ENCODE measurements at places on chromosomes 4 and X. TPM values are rescaled to one million over a fixed set of nuclear protein-coding genes. Genes with fewer than 3 reads are reported as not detected.

DNA sequence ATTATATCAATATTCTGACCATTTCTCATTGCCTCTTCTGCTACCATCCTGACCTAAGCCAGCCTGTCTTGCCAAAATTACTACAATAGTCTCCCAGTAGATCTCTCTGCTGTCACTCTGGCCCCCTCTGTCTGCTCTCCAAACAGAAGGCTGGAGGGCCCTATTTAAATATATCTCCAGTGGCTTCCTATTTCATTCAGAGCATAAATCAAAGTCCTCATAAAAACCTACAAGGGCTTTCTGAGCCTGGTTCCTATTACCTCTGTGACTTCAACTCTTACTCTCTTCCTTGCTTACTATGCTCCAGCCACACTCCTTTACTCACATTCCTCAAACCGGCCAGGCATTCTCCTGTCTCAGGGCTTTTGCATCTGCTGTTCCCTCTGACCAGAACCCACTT is 19.0 kb downstream of the IGSF1 start:
- H3K36me3 ChIP-seq, result no peaks in the 10 kb centered on the region
- H3K4me1 ChIP-seq, result no peaks in the 10 kb centered on the region
- no peak overlapping the region for H3K27ac ChIP-seq
- DNase-seq, result no peak

- no peak overlapping the region for H3K27ac ChIP-seq
- H3K36me3 ChIP-seq, result no peaks in the 10 kb centered on the region
- peaks cover 9% of the 10 kb centered on the region for H3K4me1 ChIP-seq
These were observed 128.4 kb downstream of the REELD1 start for GRCh38 chr4:146342600-146343192.

DNA sequence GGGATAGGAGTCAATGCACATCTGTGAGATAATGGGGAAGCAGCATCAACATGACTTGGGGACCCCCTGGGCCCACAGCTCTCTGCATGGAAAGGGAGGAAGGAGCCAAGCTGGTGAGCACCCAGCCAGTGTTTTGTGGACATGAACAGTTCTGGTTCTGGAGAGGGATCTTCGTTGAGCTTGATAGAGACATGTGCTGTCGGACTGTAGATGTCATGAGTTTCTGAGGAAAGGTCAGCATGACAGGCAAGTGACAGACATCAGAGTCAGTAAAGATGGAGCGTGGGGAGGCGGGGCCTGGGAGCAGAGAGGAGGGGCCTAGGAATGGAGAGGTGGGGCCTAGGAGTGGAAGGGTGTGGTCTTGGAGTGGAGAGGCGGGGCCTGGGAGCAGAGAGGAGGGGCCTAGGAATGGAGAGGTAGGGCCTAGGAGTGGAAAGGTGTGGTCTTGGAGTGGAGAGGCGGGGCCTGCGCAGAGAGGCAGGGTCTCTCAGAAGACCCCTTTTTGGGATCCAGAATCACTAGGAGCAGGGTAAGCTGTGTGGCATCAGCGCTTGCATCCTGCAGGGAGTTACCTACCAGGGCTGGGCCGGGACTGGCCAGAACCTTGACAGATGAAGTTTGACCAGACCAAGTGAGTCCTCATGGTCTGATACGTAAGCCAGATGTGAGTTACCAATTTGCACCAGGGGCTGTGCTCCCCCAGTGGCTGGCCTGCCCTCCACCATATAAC is 33.7 kb downstream of the PIGG start:
- no peaks in the 10 kb centered on the region for H3K4me1 ChIP-seq
- peaks cover 10% of the 10 kb centered on the region for H3K36me3 ChIP-seq
- H3K27me3 ChIP-seq, result no peaks in the 10 kb centered on the region
- no peak overlapping the region for H3K4me3 ChIP-seq

- DNase-seq, result no peak
- no peaks in the 10 kb centered on the region for H3K36me3 ChIP-seq
- H3K4me3 ChIP-seq, result no peak overlapping the region
- no peaks in the 10 kb centered on the region for H3K4me1 ChIP-seq
These were observed 41.8 kb downstream of the INTS12 start for GRCh38 chr4:105666693-105667092.

DNA sequence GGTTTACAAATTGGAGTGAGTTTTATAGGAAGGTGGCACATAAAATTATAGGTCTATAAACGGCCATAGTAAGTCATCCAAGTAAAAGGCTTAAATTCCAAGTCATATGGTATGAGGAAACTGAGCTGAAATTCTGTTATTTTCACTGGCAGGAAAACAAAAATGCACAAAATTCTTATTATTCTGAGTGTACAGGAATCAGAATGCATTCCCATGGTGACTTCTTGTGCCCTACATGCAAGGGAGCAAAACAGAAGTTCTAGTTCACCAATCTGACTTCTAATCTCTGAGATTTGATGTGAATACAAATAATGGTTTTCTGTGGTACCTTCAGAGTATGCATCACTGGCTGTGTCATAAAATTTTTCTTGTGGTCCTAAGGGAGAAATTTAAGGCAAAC is 102.9 kb downstream of the CLCN4 start:
- no peak overlapping the region for H3K27ac ChIP-seq
- H3K27me3 ChIP-seq, result no peaks in the 10 kb centered on the region
- H3K36me3 ChIP-seq, result no peaks in the 10 kb centered on the region

GRCh38 chr4:36432586-36432985 is 151.2 kb downstream of the DTHD1 start:
- DNase-seq, result no peak
- H3K27ac ChIP-seq, result no peak overlapping the region
- no peak overlapping the region for H3K4me3 ChIP-seq
- peaks cover 18% of the 10 kb centered on the region for H3K27me3 ChIP-seq
- H3K4me1 ChIP-seq, result no peaks in the 10 kb centered on the region
- H3K36me3 ChIP-seq, result peaks cover 15% of the 10 kb centered on the region

DNA sequence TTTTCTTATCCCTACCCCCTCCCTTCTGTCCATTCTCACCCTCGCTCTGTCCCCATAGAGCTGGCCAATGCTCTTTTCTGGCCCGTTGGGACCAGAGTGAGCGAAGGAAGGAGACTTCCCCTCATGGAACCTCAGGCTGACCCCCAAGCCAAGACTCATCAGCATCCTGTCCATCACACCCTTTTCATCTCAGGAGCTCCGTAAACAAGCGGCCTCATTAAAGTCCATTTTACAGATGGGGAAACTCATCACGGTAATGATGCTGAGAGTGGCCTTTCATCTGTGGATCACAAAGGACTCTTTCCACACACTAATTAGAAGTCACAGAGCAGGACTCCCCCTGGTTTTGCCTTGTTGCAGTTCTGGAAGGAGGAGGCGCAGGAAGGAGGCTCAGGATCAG is 67.4 kb upstream of the SLC34A2 start:
- H3K27me3 ChIP-seq, result peaks cover 8% of the 10 kb centered on the region
- no peak overlapping the region for H3K27ac ChIP-seq
- DNase-seq, result no peak
- H3K36me3 ChIP-seq, result no peaks in the 10 kb centered on the region
- H3K4me3 ChIP-seq, result no peak overlapping the region

The CSAG1 gene
- total RNA-seq, result not detected

The GPR143 gene
- total RNA-seq, result not detected

The FGG gene
- total RNA-seq, result not detected

The ARHGAP6 gene
- 0.14 TPM for total RNA-seq
